ENCODE measurements at places on chromosomes 1 and 21.

DNA sequence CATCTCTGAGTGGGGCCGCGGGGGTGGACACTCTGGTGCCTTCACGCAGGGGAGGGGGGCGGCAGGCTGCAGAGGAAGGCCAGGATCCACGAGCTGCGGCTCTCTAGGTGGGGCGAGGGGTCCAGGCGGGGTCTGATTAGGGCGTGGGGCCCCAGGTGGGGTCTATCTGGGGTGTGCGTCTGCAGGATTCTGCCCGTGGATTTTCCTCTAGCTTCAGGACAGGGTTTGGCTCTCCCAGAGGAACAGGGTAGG is 6.3 kb downstream of the JMJD4 start:
- no peak for DNase-seq

GRCh38 chr1:13749543-13750341 is 49.8 kb downstream of the PRDM2 start:
- DNase-seq, result no peak

- no peak for DNase-seq
Measured at GRCh38 chr1:47181955-47182675, 7.7 kb downstream of the PDZK1IP1 start.

DNA sequence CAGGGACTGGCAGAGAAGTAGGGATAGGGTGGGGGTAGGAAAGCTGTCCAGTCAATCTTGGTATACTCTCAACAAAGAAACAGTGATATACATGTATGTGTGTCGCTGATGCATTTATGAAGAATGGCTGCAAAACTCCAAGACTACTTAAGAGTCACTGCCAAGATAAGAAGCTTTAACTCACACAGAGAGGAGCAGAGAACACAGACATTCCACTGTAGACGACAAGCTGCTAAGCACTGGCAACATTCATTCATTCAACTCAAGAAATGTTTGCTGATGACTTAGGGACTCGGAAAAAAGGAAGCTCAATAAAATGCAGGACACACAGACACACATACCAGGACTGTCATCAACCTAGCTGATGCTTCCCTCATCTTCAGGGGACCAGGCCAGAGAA is 5.5 kb downstream of the CTNNBIP1 start:
- no peak for DNase-seq
